Activated CD4-positive, alpha-beta T cell treated with anti-CD3 and anti-CD28 coated beads, Interleukin-2, amount 50 U/mL, for 16 hours (primary cell): ENCODE measurements at places on chromosomes 7 and 10.

DNA sequence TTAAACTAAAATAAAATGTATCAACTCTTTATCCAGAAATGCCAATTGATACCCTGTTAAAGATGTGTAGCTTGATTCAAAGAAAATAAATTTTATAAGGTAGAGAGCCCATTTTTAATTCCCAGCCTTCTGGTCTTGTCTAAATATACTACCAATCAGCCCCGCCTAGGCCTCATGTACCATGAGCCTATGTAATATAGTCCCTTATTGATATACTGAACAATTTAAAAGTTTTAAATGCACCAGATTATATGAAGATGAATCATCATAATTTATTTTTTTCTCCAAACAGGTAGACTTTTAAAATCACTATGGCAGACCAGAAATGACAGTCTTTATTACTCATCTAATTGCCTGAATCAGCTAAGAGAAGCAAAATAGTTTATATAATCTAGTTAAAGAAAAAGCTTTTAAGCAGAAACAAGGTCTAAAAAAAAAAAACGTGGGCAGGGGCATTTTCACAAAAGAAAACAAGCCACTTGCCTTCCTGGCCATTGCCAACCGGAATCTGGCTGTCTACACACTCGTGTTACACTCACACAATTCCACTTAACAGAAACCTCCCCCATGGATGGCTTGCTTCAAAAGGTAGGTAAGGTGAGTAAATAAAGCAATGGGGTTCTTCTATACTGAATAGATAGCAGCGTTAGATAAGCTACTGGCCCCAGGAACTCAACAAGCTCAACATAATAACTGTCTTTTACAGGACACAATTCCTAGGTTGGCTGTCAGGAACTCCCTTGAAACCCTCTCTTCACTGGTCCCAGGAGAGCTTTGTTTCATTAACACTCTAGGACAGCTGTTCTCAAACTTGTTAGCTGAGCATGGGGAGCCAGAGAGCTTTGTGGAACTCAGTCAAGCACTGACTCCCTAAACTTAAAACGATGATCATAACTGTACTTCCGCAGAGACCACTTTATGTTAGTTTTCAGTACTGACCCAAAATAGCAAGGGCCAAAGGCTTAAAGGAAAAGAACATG is 37.2 kb downstream of the RAPGEF5 start:
- DNase-seq = no peak

GRCh38 chr7:110604885-110605284 is 486.0 kb upstream of the LRRN3 start:
- DNase-seq = no peak

DNA sequence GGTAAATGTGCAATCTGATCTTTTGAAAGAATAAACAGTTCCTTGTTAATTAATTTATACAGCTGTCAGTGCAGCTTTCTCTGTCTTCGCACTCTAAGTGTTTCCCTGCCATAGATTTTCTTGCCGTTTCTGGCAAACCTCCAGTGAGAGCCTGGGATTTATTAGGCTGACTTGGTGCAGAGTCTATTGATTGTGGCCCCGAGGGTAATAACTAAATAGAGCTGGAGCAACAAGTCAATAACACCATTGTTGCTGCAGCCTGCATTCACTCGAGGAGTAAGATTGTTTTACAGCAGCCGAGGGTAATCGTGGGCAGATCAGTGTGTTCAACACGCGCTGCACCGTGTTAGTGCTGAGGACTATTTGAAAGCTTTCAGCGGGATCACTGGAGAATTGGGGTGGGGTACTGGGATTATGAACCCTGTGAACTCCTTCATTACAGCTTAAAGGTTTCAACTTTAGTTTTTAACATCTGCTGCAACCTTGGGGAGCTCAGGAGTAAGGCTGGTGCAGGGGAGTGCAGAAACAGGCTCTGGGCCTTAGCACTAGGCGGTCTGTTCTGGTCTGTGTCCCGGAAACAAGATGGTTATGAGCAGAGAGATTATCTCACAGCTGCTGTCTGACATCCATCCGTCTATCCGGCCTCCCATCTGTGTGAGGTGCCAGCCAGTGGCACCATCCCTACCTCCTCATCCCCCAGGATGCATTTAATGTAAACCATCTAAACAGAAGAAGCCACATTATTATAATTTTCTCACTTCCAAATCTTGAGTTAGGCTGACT is 174.0 kb upstream of the TCF7L2 start:
- DNase-seq = no peak

- DNase-seq = no peak
These were observed 276.5 kb downstream of the HDAC9 start for GRCh38 chr7:18771834-18772566.

- peak; percentile 58 for DNase-seq
These were observed 8.9 kb upstream of the EXOC6 start for GRCh38 chr10:92839191-92840085.

GRCh38 chr7:155217634-155218033 is 80.0 kb upstream of the INSIG1 start:
- DNase-seq = peak; percentile 79
